Endothelial cell of umbilical vein (primary cell): ENCODE measurements at places on chromosomes 16 and 17. TPM values are rescaled to one million over a fixed set of nuclear protein-coding genes. Genes with fewer than 3 reads are reported as not detected.

GRCh38 chr17:38742411-38743308 is 5.5 kb downstream of the PCGF2 start:
- H3K4me3 ChIP-seq = no peak overlapping the region
- no peaks in the 10 kb centered on the region for H3K36me3 ChIP-seq
- H3K27me3 ChIP-seq = no peaks in the 10 kb centered on the region
- peaks cover 26% of the 10 kb centered on the region for H3K4me1 ChIP-seq
- H3K27ac ChIP-seq = peak overlapping the region; percentile 60
- peak; percentile 77 for DNase-seq

DNA sequence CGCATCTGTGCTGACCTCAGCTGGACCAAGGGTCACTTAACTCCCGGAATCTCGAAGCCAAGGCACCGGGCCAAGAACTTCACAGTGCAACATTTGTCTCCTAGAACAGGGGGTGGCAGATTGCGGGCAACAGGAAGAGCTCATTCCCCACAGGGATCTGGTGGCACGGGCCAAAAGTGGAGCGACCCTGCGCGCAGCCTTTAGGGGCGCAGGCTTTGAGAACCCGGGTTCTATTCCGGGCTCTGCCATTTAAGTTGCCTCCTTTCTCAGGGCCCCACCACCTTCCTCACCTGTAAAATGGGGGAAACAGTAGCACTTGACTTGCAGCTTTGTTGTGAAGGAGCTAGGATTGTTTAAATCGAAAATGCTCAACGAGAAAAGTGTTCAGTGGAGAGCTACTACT is 651 bp downstream of the SHMT1 start:
- H3K27ac ChIP-seq = no peak overlapping the region
- peaks cover 6% of the 10 kb centered on the region for H3K4me1 ChIP-seq
- DNase-seq = peak; percentile 23
- no peaks in the 10 kb centered on the region for H3K36me3 ChIP-seq

- H3K4me3 ChIP-seq = no peak overlapping the region
- H3K36me3 ChIP-seq = no peaks in the 10 kb centered on the region
- H3K27ac ChIP-seq = no peak overlapping the region
- H3K27me3 ChIP-seq = no peaks in the 10 kb centered on the region
- DNase-seq = no peak
- H3K4me1 ChIP-seq = no peaks in the 10 kb centered on the region
Measured at GRCh38 chr17:50844117-50844700, 8.8 kb downstream of the WFIKKN2 start.

DNA sequence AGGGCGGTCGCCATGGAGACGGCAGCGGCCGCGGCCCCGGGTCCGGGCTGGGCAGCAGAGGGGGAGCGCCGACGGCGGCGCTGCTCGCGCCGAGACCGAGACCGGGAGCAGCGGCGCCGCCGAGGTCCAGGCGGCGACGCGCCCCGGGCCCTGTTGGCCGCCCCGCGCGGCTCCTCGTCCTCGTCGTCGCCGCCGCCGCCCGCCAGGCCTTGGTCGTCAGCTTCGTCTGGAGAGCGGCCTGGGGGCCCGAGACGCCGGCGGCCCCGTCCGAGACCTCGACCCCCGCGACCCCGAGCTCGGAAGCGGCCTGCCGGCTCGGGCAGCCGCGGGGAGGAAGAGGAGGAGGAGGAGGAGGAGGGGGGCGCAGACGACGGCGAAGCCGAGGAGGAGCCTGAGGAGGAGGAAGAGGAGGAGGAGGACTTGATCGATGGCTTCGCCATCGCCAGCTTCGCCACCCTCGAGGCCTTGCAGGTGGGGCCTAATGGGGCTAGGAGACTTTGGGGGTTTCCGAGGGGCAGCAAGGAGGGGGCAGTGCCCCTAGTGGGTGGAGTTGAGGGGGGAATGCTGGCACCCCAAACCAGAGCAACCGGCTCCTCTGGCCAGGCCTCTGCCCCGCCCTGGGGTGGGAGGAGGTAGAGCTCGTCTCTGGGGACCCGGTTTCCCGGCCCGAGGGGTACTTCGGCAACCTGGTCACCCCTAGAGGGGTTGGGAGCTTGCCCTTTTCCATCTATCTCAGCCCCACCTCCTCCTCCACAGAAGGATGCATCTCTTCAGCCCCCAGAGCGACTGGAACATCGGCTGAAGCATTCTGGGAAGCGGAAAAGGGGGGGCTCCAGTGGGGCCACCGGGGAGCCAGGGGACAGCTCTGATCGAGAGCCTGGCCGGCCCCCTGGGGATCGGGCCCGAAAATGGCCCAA is 1.5 kb downstream of the FBRS start:
- H3K4me3 ChIP-seq = peak overlapping the region; percentile 59
- no peaks in the 10 kb centered on the region for H3K27me3 ChIP-seq
- peaks cover 21% of the 10 kb centered on the region for H3K4me1 ChIP-seq
- DNase-seq = peak; percentile 19

DNA sequence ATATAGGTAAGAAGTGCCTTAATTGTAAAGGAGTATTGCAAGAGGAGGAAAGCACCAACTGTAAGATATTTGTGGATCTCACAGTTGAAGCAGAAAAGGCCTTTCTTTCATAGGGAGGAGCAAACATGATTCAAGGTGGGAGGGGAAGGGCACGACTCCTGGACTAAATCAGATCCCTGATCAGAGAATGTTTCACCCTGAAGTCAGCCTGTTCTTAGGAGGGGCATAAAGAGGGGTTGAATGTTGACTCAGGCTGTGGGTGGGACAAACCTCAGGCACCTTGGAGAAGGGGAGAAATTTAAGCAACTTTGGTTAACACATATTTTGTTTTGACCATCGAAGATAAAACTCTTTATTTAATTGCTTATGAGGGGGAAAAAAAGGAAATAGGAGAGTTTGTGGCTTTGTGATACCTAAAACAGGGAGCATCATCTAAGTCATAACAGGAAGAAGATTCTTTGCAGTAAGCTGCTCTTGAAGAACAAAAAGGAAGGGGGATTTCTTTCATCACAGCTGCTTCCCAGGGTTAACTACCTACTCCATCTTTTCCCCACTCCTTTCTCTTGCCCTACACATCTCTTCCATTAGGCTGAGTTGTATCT is 158.6 kb upstream of the ZNF267 start:
- peaks cover 4% of the 10 kb centered on the region for H3K36me3 ChIP-seq
- peaks cover 8% of the 10 kb centered on the region for H3K4me1 ChIP-seq
- H3K27me3 ChIP-seq = no peaks in the 10 kb centered on the region
- no peak for DNase-seq
- no peak overlapping the region for H3K4me3 ChIP-seq
- H3K27ac ChIP-seq = no peak overlapping the region

DNA sequence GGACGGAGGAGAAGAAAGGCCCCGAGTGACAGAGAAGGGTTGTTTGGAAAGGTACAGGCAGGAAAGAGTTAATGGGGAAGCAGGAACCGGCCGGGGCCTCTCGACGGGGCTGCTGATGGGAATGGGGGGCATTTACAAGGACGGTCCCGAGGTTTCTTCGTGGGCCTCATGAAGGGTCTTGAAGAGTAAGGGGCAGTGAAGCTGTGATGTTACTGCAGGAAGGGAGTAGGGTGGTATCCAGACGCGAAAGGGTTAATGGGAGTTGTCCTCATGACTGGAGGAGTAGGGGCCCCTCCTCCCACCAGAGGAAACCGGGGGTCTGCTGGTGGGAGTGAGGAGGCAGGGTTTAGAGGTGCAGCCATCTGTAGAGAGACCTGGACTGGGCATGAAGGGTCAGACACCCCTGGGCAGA is 481 bp downstream of the PDK2 start:
- peak overlapping the region; percentile 33 for H3K4me3 ChIP-seq
- no peak overlapping the region for H3K27ac ChIP-seq
- no peak for DNase-seq
- peaks cover 5% of the 10 kb centered on the region for H3K36me3 ChIP-seq

- peaks cover 6% of the 10 kb centered on the region for H3K27me3 ChIP-seq
- no peak overlapping the region for H3K27ac ChIP-seq
- no peak overlapping the region for H3K4me3 ChIP-seq
- no peaks in the 10 kb centered on the region for H3K36me3 ChIP-seq
- H3K4me1 ChIP-seq = no peaks in the 10 kb centered on the region
- no peak for DNase-seq
Measured at GRCh38 chr17:43444223-43445008, 39.4 kb upstream of the DHX8 start.

DNA sequence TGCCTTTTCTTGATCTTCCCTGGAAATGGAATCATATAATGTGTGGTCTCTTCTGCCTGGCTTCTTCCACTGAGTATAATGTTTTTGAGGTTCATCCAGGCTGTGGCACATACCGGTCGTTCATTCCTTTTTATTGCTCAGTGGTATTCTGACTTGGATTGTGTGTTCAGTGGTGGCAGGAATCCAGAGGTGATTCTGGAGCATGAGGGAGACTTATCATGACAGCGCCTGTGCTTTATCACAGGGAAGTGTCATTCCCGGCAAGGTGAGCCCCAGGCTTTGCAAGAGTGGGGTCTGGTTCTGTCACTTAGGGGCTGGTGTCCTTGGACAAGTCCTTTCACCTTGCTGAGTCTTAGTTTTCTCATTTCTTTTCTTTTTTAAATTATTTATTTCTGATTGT is 53.0 kb downstream of the IRX3 start:
- no peaks in the 10 kb centered on the region for H3K4me1 ChIP-seq
- no peak overlapping the region for H3K27ac ChIP-seq
- no peak for DNase-seq
- H3K4me3 ChIP-seq = no peak overlapping the region

- peaks cover 7% of the 10 kb centered on the region for H3K36me3 ChIP-seq
- H3K4me3 ChIP-seq = no peak overlapping the region
- H3K4me1 ChIP-seq = no peaks in the 10 kb centered on the region
- H3K27ac ChIP-seq = no peak overlapping the region
- no peak for DNase-seq
- no peaks in the 10 kb centered on the region for H3K27me3 ChIP-seq
Measured at GRCh38 chr16:88060524-88061219, 109.4 kb downstream of the BANP start.

GRCh38 chr17:68587847-68588246 is 13.3 kb downstream of the FAM20A start:
- H3K4me1 ChIP-seq = no peaks in the 10 kb centered on the region
- DNase-seq = no peak

- no peaks in the 10 kb centered on the region for H3K4me1 ChIP-seq
- H3K4me3 ChIP-seq = no peak overlapping the region
- no peak for DNase-seq
- no peaks in the 10 kb centered on the region for H3K36me3 ChIP-seq
Measured at GRCh38 chr17:30952638-30953393, 18.0 kb upstream of the RNF135 start.

- H3K4me1 ChIP-seq = peaks cover 6% of the 10 kb centered on the region
- H3K4me3 ChIP-seq = peak overlapping the region; percentile 84
- DNase-seq = peak; percentile 33
- H3K27me3 ChIP-seq = no peaks in the 10 kb centered on the region
- peaks cover 11% of the 10 kb centered on the region for H3K36me3 ChIP-seq
- peak overlapping the region; percentile 58 for H3K27ac ChIP-seq
Measured at GRCh38 chr17:81239714-81240555, 817 bp downstream of the NDUFAF8 start.

DNA sequence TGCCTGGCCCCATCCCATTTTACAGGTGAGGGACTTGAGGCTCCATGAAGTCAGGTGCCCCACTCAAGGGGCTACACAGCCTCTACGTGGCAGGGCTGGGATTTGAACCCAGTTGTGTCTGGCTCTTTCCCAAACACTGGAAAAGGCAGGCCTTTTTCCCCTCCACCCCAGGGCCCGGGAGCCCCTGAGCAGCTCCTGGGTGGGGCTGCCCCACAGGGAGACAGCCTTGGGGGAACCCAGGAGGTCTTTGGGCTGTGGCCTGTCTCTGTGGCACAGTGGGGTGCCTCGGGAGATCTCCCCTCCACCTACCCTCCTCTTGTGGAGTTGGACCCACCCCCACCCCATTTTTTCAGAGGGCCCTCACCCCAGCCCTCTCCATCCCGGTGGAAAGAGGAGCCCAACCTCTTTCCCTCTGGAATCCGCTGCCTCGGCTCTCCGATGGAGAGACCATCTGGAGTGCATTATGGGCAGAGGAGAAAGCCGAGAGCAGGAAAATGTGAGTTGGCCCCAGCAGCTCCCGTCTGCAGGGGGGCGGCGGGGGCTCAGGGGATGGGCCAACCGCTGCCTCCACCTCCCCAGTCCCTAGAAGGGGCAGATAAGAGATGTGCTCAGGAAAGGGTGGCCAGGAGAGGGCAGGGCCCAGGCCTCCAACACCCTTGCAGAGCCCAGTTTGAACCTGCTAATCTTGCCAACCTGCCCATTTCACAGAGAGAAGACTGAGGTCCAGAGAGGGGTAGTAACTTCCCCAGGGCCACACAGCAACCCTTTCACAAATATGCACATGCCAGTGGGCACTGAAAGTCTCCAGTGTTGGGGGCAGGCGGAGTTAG is 15.4 kb upstream of the TMEM92 start:
- no peak overlapping the region for H3K27ac ChIP-seq
- no peaks in the 10 kb centered on the region for H3K4me1 ChIP-seq
- no peaks in the 10 kb centered on the region for H3K36me3 ChIP-seq
- no peak for DNase-seq
- peaks cover 11% of the 10 kb centered on the region for H3K27me3 ChIP-seq
- H3K4me3 ChIP-seq = no peak overlapping the region

- peak; percentile 15 for DNase-seq
- H3K27me3 ChIP-seq = no peaks in the 10 kb centered on the region
- H3K27ac ChIP-seq = no peak overlapping the region
- no peaks in the 10 kb centered on the region for H3K36me3 ChIP-seq
- no peaks in the 10 kb centered on the region for H3K4me1 ChIP-seq
Measured at GRCh38 chr17:72560303-72561247, 439.8 kb downstream of the SOX9 start.

DNA sequence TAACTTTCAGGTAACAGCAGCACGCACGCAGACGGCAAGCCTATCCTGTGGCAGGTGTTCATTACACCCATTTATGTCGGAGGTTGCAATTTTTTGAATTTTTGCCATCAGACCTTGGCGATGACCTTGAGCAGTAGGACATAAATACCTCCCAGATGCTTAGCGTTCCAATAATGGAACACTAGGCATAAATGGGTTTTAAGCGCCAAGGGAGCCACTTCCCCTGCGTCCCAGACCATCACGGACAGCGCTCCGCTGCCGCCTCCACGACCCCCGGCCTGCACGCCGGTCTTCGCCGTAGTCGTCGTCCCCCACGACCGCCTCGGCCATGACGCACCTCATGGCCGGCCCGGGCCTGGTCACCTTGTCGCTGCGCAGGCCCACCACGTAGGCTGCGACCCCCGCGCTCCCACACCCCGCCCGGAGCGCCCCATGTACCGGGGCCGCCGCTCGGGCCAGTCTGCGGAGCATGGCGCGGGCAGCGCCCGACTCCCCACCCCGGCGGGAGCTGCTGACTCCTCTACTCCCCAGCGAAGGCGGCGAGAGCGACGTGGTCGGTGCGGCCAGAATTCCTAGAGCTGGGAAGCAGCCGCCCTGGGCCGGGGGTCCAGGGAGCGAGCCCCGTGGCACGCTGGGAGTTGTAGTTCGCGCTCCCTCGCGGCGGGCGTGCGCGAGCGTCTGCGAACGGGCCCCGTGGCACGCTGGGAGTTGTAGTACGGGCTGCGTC is 22.7 kb downstream of the TMEM235 start:
- H3K4me3 ChIP-seq = peak overlapping the region; percentile 48
- peak; percentile 82 for DNase-seq
- H3K27me3 ChIP-seq = no peaks in the 10 kb centered on the region
- H3K27ac ChIP-seq = no peak overlapping the region

METRNL gene
- 54.4 and 67.5 TPM in 2 replicates for polyA plus RNA-seq

KRT27 gene
- not detected in 2 replicates for polyA plus RNA-seq

TSPOAP1 gene
- polyA plus RNA-seq = not detected in 2 replicates

PPP1R27 gene
- polyA plus RNA-seq = not detected in 2 replicates

ZNF267 gene
- polyA plus RNA-seq = 2.4 and 5.2 TPM in 2 replicates

LPO gene
- polyA plus RNA-seq = not detected in 2 replicates
